ENCODE measurements at places on chromosomes 2 and 18. TPM values are rescaled to one million over a fixed set of nuclear protein-coding genes. Genes with fewer than 3 reads are reported as not detected.

- DNase-seq, result no peak
Observed at GRCh38 chr2:210480764-210481163, 4.2 kb upstream of the LANCL1 start.

GRCh38 chr2:55296393-55296792, 27.4 kb upstream of the MTIF2 start:
- no peak for DNase-seq

GRCh38 chr2:134218930-134219658, 34.8 kb upstream of the MGAT5 start:
- no peak for DNase-seq

DNA sequence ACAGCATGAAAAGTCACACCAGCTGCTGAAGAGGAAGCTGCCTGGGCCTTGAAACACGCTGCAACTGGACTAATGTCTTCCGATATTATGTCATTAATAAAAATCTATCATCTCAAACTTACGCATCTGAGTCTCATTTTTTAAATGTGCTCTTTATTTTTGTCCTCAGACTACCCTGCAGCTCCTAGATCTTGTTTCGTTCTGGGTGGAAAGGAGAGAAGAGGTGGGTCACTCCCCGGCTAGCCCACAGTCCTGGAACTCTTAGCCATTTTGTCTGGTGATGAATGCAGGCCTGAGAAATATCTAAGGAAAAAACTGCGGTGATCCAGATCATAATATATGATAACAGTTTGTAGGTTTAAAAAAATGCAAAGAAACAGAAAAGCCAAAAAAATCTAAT, 73.3 kb downstream of the TXNL1 start:
- DNase-seq, result no peak

DNA sequence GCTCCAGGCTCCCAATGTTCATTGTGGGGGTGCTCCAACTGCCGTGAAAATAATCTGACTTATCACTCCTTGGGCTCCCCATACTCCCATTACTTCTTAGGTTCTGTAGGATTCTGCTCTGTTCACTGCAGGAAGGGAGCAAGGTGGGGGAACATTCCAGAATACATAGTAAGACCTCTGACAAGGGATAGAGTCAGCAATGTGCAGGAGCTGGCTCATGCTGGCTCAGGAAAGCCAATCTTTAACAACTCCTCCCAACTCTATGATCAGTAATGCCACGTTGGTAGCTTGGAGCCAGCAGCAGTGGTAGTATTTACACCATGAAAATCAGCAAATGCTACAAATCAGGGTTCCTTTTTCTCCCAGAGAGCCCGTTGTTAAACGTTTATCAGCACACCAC, 44.4 kb downstream of the FECH start:
- no peak for DNase-seq

Gene HOXD12
- 0.28 TPM for polyA plus RNA-seq

Gene FAM237A
- not detected for polyA plus RNA-seq

Measured in left renal cortex interstitium (tissue), 4 donors.